ENCODE measurements at places on chromosomes 4 and X. TPM values are rescaled to one million over a fixed set of nuclear protein-coding genes. Genes with fewer than 3 reads are reported as not detected.
A peak's percentile ranks its signal among the peaks of the same experiment; 100 is the strongest.

The TMEM35A gene
- not detected for polyA plus RNA-seq

DNA sequence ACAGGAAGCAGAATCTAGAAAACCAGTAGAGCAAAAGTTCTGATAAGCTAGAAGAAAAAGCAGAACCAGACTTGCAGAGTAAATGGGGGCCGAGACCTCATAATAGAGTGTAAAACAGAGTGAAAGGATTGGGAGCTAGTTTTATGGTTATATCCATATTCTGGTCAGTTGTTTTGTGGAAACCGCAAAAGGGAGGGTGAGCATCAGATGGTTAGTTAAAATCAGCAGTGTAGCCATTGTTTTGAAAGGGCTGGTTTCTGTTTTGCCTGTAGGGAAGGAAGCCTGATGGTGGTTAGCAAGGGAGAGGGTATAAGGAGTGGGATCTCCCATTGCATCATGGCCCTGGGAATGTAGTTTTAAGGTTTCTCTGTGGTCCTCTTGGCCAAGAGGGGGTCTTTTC, 17.2 kb upstream of the CCNI start:
- H3K27ac ChIP-seq, result no peak overlapping the region
- H3K27me3 ChIP-seq, result no peaks in the 10 kb centered on the region
- peaks cover 3% of the 10 kb centered on the region for H3K4me1 ChIP-seq
- no peak overlapping the region for H3K4me3 ChIP-seq
- DNase-seq, result no peak

DNA sequence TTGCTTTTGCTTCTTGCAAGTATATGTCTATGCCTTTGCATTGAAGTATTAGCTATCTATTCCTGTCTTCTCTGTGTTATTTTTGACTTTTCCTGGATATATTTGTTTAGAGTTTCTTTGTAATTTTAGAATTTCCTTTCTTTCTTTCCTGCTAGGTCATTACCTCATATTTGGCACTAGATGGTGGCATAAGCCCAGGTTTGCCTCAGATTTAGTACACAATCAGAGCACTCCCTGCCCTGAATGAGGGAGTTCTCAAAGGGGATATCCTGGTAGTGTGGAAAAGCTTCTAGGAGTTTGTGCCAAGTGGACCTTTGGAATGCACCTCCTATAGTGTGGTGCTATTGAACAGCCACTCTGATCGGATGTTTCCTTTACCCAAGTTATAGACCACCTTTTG, 181.6 kb downstream of the UGT8 start:
- H3K4me3 ChIP-seq, result no peak overlapping the region
- H3K27ac ChIP-seq, result no peak overlapping the region
- no peak for DNase-seq
- no peaks in the 10 kb centered on the region for H3K36me3 ChIP-seq

The F8A2 gene
- polyA plus RNA-seq, result not detected

DNA sequence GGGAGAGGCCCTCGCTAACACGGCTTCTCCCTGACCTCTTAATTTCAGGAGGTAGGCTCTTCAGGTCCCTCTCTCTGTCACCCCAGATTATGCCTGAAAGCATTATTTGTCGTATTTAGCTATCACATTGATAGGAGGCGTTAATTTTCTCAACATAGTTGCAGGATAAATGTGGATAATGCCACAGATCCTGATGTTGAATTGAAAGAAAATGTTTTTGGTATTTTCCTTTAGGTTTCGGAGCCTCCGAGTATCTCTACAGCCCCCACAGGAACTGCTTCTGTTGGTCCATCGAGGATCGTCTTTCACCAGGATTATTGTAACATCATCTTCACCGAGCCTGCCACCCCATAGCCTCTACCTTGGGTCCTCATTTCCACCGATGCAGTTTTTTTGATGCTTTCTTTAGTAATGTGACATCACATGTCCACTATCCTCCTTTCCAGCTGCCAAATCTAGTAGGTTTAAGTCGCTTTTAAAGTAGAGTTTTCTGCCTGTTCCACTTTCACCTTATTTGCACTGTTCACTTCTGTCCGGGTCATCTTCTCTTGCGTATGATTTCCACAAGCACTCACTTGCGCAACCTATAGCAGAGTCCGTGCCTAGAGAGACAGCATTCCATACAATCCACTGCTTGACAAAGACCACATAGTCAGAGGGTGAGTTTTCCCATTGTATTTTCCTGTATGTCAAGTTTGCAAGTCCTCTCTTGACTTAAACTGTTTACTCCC, 665 bp downstream of the TIGD2 start:
- peaks cover 35% of the 10 kb centered on the region for H3K4me1 ChIP-seq
- peaks cover 8% of the 10 kb centered on the region for H3K36me3 ChIP-seq
- peak overlapping the region; percentile 81 for H3K27ac ChIP-seq
- peak overlapping the region; percentile 94 for H3K4me3 ChIP-seq

DNA sequence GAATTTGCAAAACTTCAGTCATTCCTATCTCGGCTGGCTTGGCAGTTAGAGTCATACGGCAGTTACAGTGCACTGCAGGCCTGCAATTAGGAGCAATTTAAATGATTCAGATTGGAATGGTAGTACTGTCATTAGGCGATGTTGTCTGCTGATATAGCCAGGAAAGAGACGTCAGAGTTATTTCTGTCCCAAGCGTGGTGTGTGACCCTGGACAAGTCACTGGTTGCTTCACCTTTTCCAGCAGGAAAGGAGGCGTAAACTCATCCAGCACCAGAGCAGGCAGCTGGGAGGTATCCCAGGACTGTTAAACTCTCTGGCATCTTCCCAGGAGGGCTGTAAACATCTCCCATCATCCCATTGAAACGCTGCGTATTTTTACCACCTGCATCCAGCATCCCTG, 836 bp upstream of the LNX1 start:
- peaks cover 4% of the 10 kb centered on the region for H3K36me3 ChIP-seq
- DNase-seq, result no peak
- peaks cover 15% of the 10 kb centered on the region for H3K4me1 ChIP-seq
- H3K27me3 ChIP-seq, result peaks cover 11% of the 10 kb centered on the region

- H3K4me3 ChIP-seq, result peak within 1 kb of the TSS; percentile 92
- DNase-seq, result peak; percentile 59
- H3K27me3 ChIP-seq, result peaks cover 5% of the 10 kb centered on the region
- peak within 1 kb of the TSS; percentile 87 for H3K27ac ChIP-seq
- H3K36me3 ChIP-seq, result no peaks in the 10 kb centered on the region
These were observed at the start of gene RAB39B for GRCh38 chrX:155263854-155264628. Gene RAB39B, minus strand, starts transcription at chrX:155264491. Its CDS starts 203 bp downstream, at chrX:155264288.

The DUSP9 gene
- polyA plus RNA-seq, result not detected

DNA sequence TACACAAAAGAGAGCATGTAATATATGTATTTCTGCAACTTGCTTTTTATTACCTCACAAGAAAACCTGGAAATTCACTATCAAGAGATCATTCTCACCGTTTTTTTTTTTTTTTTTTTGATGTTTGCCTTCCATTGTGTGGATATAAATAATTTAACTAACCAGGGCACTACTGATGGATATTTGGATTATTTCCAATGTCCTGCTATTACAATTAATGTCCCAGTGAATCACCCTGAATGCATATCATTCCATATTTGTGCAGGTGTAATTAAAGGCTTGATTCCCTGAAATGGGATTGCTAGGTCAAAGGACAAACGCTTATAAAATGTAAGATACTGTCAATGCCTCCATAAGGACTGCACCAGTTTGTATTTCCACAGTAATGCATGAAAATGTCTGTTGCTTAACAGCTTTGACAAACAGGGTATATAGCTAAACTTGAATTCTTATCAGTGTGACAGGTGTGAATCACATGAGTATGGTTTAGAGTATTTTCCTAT, 87.8 kb downstream of the NCAPG start:
- no peak for DNase-seq
- peaks cover 20% of the 10 kb centered on the region for H3K36me3 ChIP-seq
- H3K4me1 ChIP-seq, result no peaks in the 10 kb centered on the region
- H3K27ac ChIP-seq, result no peak overlapping the region
- no peak overlapping the region for H3K4me3 ChIP-seq

- no peak for DNase-seq
- H3K4me3 ChIP-seq, result no peak overlapping the region
- peaks cover 17% of the 10 kb centered on the region for H3K27me3 ChIP-seq
These were observed 66.3 kb upstream of the TRIM2 start for GRCh38 chr4:153137677-153138630.

- H3K27me3 ChIP-seq, result no peaks in the 10 kb centered on the region
- peaks cover 4% of the 10 kb centered on the region for H3K36me3 ChIP-seq
- no peak overlapping the region for H3K27ac ChIP-seq
- peaks cover 13% of the 10 kb centered on the region for H3K4me1 ChIP-seq
These were observed 127.6 kb downstream of the AASDH start for GRCh38 chr4:56259655-56260054.

- DNase-seq, result no peak
- H3K36me3 ChIP-seq, result peaks cover 5% of the 10 kb centered on the region
- no peaks in the 10 kb centered on the region for H3K27me3 ChIP-seq
- H3K4me3 ChIP-seq, result no peak overlapping the region
- no peak overlapping the region for H3K27ac ChIP-seq
These were observed 321.9 kb upstream of the GIMD1 start for GRCh38 chr4:106690487-106690886.

The MAGEB17 gene
- polyA plus RNA-seq, result not detected

- H3K4me1 ChIP-seq, result peaks cover 84% of the 10 kb centered on the region
- no peak overlapping the region for H3K4me3 ChIP-seq
- H3K27me3 ChIP-seq, result no peaks in the 10 kb centered on the region
- peaks cover 37% of the 10 kb centered on the region for H3K36me3 ChIP-seq
- peak overlapping the region; percentile 73 for H3K27ac ChIP-seq
- no peak for DNase-seq
These were observed 11.6 kb downstream of the POLR2B start for GRCh38 chr4:56990109-56990905.

- no peak overlapping the region for H3K4me3 ChIP-seq
- H3K27ac ChIP-seq, result no peak overlapping the region
- no peaks in the 10 kb centered on the region for H3K4me1 ChIP-seq
- DNase-seq, result no peak
These were observed 6.9 kb downstream of the SMIM10 start for GRCh38 chrX:134997646-134998045.

DNA sequence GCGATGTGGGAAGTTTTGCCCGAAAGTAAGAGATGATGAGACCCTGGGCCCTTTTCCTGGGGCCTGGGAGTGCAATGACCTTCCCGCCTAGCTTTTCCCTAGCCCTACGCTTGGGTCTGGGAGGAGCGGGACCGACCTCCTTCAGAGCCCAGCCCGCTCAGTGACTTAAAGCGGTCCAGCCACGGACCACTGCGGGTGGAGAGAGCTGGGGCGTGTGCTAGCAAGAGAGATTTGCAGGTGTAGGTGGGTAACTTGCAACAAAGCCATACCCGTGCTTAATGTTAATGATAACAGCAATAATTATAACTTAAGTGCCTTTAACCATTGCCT, 503 bp upstream of the PDE5A start:
- DNase-seq, result no peak
- H3K36me3 ChIP-seq, result no peaks in the 10 kb centered on the region
- no peak overlapping the region for H3K27ac ChIP-seq
- H3K27me3 ChIP-seq, result peaks cover 5% of the 10 kb centered on the region
- peaks cover 20% of the 10 kb centered on the region for H3K4me1 ChIP-seq

The CFAP99 gene
- not detected for polyA plus RNA-seq
